ENCODE measurements at places on chromosomes 4 and X. TPM values are rescaled to one million over a fixed set of nuclear protein-coding genes. Genes with fewer than 3 reads are reported as not detected.

Gene ADD1
- total RNA-seq = 270 TPM

Gene MND1
- total RNA-seq = 5.6 TPM

Gene MTNR1A
- total RNA-seq = not detected

Gene MAGEA2
- total RNA-seq = not detected

Gene RHOH
- total RNA-seq = 0.65 TPM

Gene GLA
- total RNA-seq = 26.8 TPM

Gene SPANXN3
- total RNA-seq = not detected

Gene CNKSR2
- total RNA-seq = 0.17 TPM

Gene MID1
- 63.8 TPM for total RNA-seq

Gene PRR32
- not detected for total RNA-seq

Gene GAGE2A
- not detected for total RNA-seq

Gene CTAG2
- total RNA-seq = not detected

Gene HTN3
- total RNA-seq = not detected

Gene PGAM4
- 0.28 TPM for total RNA-seq

Gene MAGEA6
- not detected for total RNA-seq

Gene GSX2
- total RNA-seq = not detected

Gene PSAPL1
- total RNA-seq = not detected

Gene GABRQ
- total RNA-seq = not detected

Gene PTCHD1
- not detected for total RNA-seq

Gene ASMT
- total RNA-seq = not detected

Gene CTAG1B
- total RNA-seq = not detected

Gene RAB9B
- total RNA-seq = 0.56 TPM

Gene RAB41
- total RNA-seq = not detected

Gene MAGEE2
- not detected for total RNA-seq

Gene TBC1D25
- 11.6 TPM for total RNA-seq

Gene ABCB7
- total RNA-seq = 33.3 TPM

Gene FRMD7
- total RNA-seq = not detected

Gene APEX2
- total RNA-seq = 12.6 TPM

Gene C4orf36
- under 0.01 TPM for total RNA-seq

Gene FREM3
- total RNA-seq = 0.51 TPM

Gene IRS4
- 0.17 TPM for total RNA-seq

Gene LINC00632
- 0.23 TPM for total RNA-seq

Gene ADRA2C
- total RNA-seq = not detected

Gene GPAT3
- total RNA-seq = 20.6 TPM

Gene RADX
- 0.14 TPM for total RNA-seq

Gene TRPC3
- total RNA-seq = not detected

Gene PCDH19
- total RNA-seq = 0.68 TPM

Gene MAGEC2
- not detected for total RNA-seq

Gene FRAS1
- total RNA-seq = 1.7 TPM

Gene S100G
- total RNA-seq = not detected

Gene SPANXB1
- not detected for total RNA-seq

Gene NPNT
- total RNA-seq = 0.09 TPM

Gene MAMLD1
- total RNA-seq = 0.85 TPM

Gene GPM6B
- 0.17 TPM for total RNA-seq

Gene HELT
- not detected for total RNA-seq

Gene TEX13D
- not detected for total RNA-seq

Gene EDNRA
- 0.19 TPM for total RNA-seq

Gene RNF212
- 0.85 TPM for total RNA-seq

Gene CNGA1
- total RNA-seq = not detected

Data from dermis blood vessel endothelial cell (primary cell).